NCI-H2171 (cell line): ENCODE measurements at places on chromosomes 11 and 22.

DNA sequence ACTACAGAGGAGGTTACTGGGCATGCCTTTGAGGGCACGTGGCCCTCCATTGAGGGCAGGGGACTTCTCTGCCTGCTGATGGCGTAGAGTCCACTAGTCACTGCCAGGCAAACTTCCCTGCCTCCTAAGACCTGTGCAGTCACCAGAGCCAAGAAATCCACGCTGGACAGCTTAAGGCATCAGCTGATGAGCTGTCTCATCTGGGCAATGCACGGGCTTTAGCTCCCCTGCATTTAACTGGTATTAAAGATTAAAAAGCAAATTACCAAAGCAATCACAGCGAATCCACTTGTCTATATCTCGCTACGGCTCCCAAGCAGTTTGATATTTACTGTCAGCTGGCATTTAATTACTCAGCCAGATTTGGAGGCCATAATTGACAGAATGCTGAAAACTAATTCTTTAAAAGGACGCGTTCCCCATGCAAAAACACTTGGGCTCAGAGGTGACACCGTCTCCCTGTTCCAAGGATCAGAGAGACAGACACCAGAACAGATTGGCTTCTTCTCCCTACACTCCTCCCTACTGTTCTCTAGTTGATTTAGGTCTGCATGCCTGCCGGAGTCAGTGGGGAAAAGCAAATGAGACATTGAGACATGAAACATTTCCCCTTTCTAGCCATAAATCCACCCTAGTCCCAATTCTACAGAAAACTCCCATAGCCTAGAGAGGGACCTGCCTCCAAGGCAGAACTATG, 68.5 kb downstream of the SPATA19 start:
- DNase-seq = no peak

- DNase-seq = no peak
These were observed 88.9 kb downstream of the ELP4 start for GRCh38 chr11:31598454-31598853.

DNA sequence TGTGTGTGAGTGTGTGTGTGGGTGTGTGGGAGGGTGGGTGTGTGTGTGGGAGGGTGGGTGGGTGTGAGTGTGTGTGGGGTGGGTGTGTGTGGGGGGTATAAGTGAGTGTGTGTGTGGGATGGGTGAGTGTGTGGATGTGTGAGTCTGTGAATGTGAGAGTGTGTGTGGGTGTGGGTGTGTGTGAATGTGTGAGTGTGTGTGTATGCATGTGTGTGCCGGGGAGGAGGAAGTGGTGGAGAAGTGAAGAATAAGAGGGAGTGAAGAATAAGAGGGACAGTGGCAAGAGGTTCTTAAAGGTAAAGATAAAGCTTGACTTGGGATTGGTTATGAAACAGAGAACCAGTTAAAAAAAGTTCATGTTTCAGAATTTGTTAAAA, 54.0 kb downstream of the PRR5L start:
- no peak for DNase-seq

DNA sequence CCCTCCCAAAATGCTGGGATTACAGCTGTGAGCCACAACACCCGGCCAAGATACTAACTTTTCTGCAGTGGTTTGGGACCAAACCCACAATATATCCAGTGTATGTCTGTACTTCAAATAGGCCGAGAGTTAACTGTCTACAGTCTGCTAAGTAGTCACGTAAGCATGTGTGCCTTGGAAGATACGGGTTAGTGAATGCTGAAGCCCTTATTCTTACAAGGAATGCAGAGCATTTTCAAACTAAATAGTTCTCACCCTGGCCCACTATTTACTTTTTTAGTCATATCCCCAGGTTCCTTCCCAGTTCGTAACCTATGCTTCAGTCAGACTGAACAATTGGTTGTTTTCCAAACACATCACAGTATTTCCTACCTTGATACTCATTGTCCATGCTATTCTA, 176.0 kb downstream of the WNT11 start:
- no peak for DNase-seq

DNA sequence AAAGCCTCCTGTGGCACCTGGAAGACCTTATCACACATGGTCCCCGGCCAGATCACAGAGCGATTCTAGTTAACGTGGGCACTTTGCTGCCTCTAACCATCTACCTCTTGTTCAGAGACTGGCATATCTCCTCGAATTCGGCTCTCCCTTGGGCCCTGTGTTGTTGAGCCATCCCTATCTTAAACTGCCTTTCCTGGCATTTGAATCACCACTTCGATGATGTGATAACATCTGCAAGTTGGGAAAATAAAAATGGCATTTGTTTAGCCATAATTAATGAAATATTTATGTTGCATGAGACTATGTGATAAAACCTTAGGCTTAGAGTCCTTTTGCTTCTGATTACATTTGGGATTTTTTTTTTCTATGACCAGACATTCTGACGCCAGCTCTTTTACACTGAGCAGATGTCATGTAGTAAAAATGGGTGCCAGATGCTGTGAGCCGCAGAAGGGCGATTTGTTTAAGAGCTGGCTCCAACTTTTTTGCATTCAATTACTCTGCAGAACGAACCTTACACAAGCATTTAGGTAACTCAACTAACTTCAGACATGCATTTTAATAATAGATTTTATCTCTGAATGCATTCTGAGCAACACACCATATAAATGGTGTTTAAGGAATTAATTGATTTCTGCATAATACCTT, 58.5 kb upstream of the PARVA start:
- DNase-seq = peak; percentile 83

GRCh38 chr11:74948898-74949752, at the start of the genes SPCS2 and XRRA1:
TSS of gene SPCS2 (plus strand) at chr11:74949266. CDS start at chr11:74949286, 20 bp downstream.
TSS of gene XRRA1 (minus strand) at chr11:74949091. CDS start at chr11:74940878, 8,213 bp downstream.
- peak; percentile 86 for DNase-seq

DNA sequence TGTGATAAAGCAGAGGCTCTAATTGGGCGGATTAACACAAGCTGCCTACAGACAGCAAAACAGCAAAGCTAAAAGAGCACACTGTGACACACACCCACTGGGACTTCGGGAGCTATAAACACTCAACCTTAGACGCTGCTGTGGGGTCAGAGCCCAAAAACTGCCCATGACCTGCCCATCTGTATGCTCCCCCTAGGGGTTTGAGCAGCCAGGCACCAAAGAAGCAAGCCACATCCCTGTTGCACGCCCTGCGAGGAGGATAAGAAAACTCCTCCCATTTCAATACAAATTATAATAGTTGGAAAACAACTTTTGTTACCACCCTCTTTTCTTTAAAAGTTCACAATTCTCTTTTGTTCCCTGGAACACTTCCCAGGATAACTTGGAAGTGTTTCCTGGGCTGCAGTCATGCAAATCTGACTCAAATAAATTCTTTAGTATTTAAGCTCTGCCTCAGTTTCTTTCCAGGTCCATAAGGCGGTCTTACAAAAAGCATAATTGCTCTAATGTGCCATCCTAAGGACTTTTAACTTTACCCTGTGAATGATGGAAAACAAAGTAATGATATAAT, 86.4 kb downstream of the DLG2 start:
- DNase-seq = no peak

DNA sequence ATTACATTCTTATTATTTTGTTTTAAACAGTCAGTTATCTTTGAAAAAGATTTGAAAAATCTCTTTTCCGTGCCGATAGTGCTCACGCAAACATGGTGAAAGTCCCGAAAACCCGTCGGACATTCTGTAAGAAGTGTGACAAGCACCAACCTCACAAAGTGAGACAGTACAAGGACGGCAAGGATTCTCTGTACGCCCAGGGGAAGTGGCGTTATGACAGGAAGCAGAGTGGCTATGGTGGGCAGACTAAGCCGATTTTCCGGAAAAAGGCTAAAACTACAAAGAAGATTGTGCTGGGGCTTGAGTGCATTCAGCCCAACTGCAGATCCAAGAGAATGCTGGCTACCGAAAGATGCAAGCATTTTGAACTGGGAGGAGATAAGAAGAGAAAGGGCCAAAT, 28.7 kb upstream of the CTSD start:
- no peak for DNase-seq

- no peak for DNase-seq
These were observed 16.6 kb upstream of the MS4A6E start for GRCh38 chr11:60310407-60310998.

GRCh38 chr11:122085712-122086111, 30.3 kb downstream of the BLID start:
- no peak for DNase-seq

DNA sequence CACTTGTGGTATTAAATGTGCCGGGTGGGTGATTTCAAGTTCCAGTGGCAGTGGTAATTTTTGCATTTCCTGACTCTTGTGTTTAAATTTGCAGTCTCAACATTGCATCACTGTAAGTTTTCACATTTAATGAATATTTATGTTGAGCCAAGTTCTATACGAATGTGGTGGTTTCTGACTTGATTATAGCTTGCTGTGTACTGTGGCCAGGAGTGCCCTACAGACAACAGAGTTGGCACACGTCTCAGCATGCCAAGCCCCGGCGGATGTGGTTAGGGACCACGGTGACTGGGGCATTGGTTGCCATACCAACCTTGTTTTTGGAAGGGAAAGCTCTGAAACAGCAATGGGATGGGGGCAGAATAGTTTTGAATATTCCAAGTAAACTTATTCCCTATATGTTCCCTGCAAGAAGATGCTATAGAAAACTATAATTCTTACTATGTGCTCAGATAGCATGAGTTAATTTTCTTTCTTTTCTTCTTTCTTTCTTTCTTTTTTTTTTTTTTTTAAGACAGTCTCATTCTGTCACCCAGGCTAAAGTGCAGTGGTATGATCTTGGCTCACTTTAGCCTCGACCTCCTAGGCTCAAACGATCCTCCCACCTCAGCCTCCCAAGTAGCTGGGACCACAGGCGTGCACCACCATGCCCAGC, 16.0 kb downstream of the ZNRF3 start:
- DNase-seq = no peak

GRCh38 chr11:79414644-79415317, 26.0 kb downstream of the TENM4 start:
- no peak for DNase-seq

GRCh38 chr22:44543362-44543761, 45.3 kb upstream of the RTL6 start:
- DNase-seq = no peak

DNA sequence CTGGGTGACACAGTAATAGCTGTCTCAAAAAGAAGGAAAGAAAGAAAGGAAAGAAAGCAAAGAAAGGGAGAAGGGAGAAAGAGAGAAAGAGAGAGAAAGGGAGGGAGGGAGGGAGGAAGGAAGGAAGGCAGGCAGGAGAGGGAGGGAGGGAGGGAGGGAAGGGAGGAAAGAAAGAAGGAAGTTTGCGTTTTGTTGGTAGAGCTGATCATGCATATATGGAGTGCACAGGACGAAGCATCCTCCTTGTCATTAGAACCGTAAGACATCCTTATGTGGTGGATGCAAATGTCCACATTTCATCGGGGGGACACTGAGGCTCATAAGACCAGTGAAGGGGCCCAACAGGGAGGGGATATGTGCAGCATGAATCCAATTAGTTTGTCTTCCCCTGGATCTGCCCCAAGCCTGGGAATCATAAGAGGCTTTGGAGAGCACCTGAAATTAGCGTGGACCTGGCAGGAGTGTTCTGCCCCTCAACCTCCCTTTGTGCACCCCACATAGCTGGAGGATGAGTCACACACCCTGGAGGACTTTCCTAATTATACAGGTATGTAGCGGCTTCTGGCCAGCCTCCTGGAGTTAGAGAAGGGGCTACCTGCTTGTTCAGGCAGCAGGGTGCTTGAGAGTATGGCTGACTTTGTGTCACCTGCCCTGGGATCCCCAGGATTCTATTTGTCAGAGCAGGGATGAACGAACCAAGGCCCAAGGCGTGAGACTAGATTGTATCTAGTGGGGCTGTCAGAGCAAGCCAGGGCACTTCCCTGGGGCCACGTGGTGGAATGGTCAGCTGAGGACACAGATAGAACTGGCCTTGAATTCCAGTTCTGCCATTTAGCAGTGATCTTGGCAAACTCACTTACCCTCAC, 119.7 kb upstream of the CD82 start:
- DNase-seq = no peak

GRCh38 chr11:131248588-131248987, 121.8 kb upstream of the NTM start:
- DNase-seq = no peak

DNA sequence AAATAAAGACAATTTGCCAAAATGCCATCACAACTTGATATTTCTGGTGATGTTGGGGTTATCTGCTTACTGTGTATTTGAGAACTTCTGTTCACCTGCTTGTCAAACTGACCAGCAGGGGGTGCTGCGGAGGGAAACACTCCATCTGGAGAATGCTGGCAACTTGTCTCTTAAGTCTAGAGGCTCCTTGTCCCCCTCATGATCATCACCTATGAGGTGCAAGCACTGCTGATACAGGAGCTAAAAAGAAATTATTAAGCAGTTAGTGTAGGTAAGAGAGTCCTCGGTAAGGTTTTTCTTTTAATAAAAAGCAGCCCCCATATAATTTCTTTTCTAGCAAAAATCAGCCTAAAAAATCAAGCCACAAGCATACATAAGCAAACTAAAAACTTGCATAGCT, 32.7 kb upstream of the GLYATL1B start:
- no peak for DNase-seq

DNA sequence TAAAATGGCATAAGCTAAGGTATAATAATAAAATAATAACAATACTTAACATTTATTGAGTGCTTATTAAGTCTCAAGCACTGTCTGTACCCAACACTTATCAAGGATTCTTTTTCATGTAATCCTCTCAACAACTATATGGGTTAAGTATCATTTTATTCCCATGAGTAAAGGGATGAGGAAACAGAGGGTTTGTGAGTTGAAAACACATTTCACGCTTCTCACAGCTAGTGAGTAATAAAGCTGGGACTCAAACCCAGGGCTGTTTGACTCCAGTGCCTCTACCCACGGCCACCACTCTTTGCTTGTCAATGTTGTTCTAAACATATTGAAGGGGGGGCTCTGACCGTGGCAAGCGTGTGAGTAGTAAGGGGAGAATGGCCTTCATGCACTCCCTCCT, 8.7 kb downstream of the CD3E start:
- DNase-seq = no peak

DNA sequence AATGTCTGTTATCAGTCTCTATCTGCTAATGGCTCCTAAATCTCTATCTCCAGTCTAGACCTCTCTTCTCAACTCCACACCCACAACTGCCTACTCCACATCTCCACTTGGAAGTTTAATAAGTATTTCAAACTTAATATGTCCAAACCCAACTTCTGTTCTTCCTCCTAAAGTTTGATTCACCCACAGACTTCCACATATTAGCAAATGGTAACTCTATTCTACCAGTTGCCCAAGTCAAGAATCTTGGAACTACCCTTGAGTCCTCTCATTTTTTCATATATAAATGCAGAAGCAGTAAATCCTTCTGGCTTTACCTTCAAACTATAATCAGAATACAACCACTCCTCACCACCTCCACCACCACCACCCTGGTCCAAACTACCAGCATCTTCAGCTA, 6.7 kb upstream of the JAML start:
- DNase-seq = no peak

DNA sequence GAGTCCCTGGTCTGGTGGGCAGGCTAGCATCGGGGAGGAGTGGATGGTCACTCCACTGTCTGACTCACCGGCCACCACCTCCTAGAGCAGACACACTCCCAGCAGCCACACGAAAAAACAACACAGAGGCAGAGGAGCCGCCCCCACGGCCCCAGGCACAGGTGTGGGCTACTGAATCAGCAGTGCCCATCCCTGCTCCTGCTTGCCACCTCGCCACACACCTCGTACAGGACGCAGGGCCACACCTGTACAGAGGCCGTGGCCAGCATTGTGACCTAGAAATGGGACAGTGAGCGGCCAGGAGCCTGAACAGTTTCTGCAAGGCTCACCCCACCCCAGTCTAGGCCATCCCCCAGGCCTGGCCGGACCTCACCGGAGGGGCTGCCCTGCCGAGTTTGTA, 14.0 kb downstream of the TRIM29 start:
- no peak for DNase-seq
